T-helper 17 cell (primary cell): ENCODE measurements at places on chromosomes 7 and 10.

GRCh38 chr10:123323884-123324283 lies 169.7 kb downstream of the BUB3 start:
- no peaks in the 10 kb centered on the region for H3K27me3 ChIP-seq
- H3K36me3 ChIP-seq, result peaks cover 2% of the 10 kb centered on the region
- H3K4me3 ChIP-seq, result no peak overlapping the region
- DNase-seq, result no peak
- peaks cover 4% of the 10 kb centered on the region for H3K4me1 ChIP-seq
- no peak overlapping the region for H3K27ac ChIP-seq

DNA sequence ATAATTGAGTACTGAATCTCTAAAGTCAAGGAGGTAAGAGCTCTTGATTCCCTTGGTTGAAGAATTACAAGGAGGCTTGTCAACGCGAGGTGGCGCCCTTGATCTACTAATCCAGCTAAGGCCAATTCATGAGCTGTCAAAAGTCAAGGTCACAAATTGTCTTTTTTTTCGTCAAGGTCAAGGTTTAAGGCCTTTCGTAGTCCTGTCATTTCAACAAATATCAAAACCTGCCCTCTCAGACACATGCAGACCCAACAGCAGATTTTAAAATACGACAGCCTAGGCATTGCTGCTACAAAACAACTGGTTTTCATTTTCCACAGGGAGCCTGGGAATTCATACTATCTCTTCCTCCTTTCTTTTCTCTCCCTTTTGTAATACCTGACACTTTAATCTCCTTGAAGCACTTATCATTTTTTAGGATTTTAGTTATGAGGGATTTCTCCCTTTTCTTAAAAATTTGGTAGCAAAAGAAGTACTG lies 3.6 kb downstream of the HOXA13 start:
- no peak overlapping the region for H3K27ac ChIP-seq
- peaks cover 6% of the 10 kb centered on the region for H3K36me3 ChIP-seq
- no peak overlapping the region for H3K4me3 ChIP-seq
- peaks cover 71% of the 10 kb centered on the region for H3K27me3 ChIP-seq

DNA sequence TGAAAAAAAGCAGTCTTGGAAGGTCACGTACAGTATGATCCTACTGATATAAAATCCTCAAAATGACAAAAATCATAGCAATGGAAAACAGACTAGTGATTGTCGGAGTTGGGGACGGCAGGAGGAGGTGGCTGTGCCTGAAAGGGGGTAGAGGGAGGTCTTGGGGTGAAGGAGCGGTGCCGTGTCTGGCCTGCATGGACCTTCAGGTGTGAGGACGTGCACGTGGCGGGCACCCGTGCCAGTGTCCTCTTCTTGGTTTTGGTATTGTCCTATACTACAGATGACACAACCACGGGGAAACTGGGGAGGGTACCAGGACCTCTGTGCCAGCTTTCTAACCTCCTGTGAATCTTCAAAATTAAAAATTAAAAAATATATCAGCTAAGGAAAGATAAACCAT lies 73.0 kb downstream of the COBL start:
- H3K27ac ChIP-seq, result no peak overlapping the region
- DNase-seq, result no peak

DNA sequence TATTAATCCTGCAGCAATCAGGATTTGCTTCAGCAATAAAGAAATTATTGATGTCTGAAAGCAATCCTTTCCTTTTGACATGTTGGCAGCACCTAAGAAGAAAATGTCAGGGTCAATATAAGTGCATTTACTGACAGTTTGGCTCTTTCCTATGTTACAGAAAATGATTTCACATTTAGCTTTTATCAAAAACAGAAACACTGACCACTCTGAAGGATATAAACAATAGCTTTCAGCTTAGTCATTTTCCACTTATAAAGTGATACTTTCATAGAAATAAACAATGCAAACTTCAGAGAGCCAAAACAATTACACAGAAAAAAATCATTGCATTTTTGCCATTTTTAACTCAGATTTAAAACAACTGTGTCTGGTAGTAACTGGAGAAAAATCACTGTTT lies 325.6 kb upstream of the KAT6B start:
- H3K4me3 ChIP-seq, result no peak overlapping the region
- no peak for DNase-seq
- peaks cover 6% of the 10 kb centered on the region for H3K4me1 ChIP-seq
- no peaks in the 10 kb centered on the region for H3K27me3 ChIP-seq
- peaks cover 3% of the 10 kb centered on the region for H3K36me3 ChIP-seq
- no peak overlapping the region for H3K27ac ChIP-seq

- no peak overlapping the region for H3K27ac ChIP-seq
- peaks cover 6% of the 10 kb centered on the region for H3K36me3 ChIP-seq
- no peaks in the 10 kb centered on the region for H3K27me3 ChIP-seq
Measured at GRCh38 chr7:73438547-73439409, 5.2 kb downstream of the FZD9 start.
